PC-3 (cell line): ENCODE measurements at places on chromosomes 12 and 14. TPM values are rescaled to one million over a fixed set of nuclear protein-coding genes. Genes with fewer than 3 reads are reported as not detected.

GRCh38 chr14:23009483-23009938 is 432 bp downstream of the C14orf93 start:
- H3K4me3 ChIP-seq: peak overlapping the region; percentile 67
- H3K4me1 ChIP-seq: peaks cover 40% of the 10 kb centered on the region
- H3K36me3 ChIP-seq: no peaks in the 10 kb centered on the region
- H3K27me3 ChIP-seq: no peaks in the 10 kb centered on the region

- no peak for DNase-seq
- H3K36me3 ChIP-seq: no peaks in the 10 kb centered on the region
- no peaks in the 10 kb centered on the region for H3K27me3 ChIP-seq
- no peak overlapping the region for H3K4me3 ChIP-seq
- no peak overlapping the region for H3K27ac ChIP-seq
These were observed 248.8 kb upstream of the PWP1 start for GRCh38 chr12:107436836-107437235.

DNA sequence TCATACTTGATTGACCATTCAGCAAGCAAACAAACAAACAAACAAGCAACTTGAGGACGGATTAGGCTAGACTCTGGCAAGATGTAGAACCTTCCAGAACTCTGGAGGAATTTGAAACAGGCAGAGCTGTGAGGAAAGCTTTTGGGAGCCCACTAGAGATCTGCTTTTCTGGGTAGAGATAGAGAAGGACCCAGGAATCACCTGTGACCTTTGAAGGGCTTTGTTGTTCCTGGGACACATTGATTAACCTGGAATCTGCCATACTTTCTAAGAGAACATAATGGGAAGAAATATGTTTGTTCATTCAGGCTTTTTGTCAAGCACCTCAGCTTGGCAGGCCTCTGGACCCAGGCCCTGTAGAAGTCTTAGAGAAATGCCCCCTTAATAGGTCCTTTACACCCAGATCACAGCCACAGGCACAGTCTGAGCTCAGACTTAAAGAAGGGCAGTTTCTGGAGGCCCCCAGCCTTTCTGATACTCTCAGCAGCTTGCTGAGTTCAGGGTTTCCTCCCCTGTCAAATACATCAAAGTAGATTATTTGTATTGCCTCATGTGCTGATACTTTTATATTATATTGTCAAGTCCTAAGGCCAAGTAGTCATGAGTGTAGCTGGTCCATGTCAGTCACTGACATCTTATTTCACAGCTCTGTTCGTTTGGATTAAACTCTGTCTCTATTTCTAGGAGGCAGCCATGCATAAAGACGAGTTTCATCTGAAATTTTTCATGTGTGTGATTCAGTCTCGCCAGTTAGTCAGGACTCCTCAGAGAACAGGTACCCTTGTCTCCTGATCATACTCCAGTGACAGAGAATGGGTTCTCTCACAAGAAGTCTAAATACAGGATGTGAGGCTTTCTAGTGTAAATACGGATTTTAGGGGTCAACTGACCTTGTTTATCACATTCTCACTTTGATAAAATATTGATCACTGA is 1.1 kb upstream of the SENP1 start:
- no peak for DNase-seq
- no peaks in the 10 kb centered on the region for H3K36me3 ChIP-seq
- H3K27me3 ChIP-seq: no peaks in the 10 kb centered on the region
- H3K4me1 ChIP-seq: peaks cover 43% of the 10 kb centered on the region
- peak overlapping the region; percentile 96 for H3K27ac ChIP-seq

DNA sequence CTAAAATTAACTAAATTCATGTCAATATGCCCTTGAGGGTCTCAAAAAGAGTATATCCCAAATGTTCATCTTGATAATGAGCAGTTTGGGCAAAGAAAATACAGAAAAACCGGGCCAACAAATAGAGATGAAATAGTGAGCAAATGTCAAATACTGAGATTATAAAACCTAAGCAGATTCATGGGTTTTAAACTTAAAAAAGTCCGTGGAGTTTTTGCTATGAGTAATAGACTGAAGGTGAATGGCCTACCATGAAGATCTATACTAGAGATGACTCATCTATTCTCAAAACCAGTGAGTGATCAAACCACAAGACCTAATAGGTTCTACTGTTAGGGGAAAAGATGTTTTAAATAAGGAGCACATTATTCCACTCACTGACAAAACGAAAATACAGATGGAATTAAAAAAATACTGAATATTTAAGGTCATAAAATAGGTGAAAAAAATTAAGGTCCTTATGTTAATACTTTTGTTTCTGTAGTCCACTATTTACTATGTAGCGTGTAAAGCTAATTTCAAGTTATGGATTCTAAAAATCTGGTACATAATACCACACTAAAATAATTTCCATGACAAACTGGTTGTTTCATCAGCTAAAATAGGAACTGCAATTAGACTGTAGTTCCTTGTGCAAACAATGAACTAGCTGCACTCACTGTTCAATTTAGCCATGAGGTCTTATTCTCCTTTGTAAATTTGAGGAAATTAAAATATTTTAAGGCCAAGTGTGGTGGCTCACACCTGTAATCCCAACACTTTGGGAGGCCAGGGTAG is 5.0 kb downstream of the HNRNPC start:
- H3K4me3 ChIP-seq: peak overlapping the region; percentile 97
- peak overlapping the region; percentile 51 for H3K27ac ChIP-seq
- H3K36me3 ChIP-seq: peaks cover 76% of the 10 kb centered on the region
- peaks cover 41% of the 10 kb centered on the region for H3K4me1 ChIP-seq
- DNase-seq: peak; percentile 77

- no peak overlapping the region for H3K4me3 ChIP-seq
- peaks cover 35% of the 10 kb centered on the region for H3K27me3 ChIP-seq
- peaks cover 9% of the 10 kb centered on the region for H3K4me1 ChIP-seq
- H3K27ac ChIP-seq: no peak overlapping the region
- no peaks in the 10 kb centered on the region for H3K36me3 ChIP-seq
These were observed 208.3 kb downstream of the EXOC5 start for GRCh38 chr14:57060276-57060955.

DNA sequence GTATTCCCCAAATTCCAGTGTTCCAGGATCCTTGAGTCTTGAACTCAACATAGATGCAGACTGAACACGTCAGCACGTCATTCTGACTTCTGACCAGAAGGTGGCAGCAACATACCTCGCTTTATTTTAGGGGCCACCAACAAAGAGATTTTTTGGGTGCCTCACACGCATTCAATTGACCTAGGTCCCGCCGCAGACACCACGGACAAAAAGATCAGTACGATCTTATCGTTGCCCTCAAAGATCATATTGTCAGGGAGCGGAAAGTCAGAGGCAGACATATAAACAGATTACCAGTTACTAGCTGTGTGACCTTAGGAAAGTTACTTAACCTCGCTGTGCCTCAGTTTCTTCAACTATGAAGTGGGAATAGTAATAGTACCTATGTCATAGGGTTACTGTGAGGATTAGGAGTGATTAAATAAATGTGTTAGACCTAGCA is 6.5 kb upstream of the PRPH start:
- no peaks in the 10 kb centered on the region for H3K27me3 ChIP-seq
- peak; percentile 74 for DNase-seq
- no peaks in the 10 kb centered on the region for H3K36me3 ChIP-seq
- no peak overlapping the region for H3K27ac ChIP-seq
- no peaks in the 10 kb centered on the region for H3K4me1 ChIP-seq

IFNG-AS1 gene
- total RNA-seq: not detected in 2 replicates

IRAK3 gene
- not detected in 2 replicates for total RNA-seq

RNASE1 gene
- 0.23 and 0.51 TPM in 2 replicates for total RNA-seq

LRP1-AS gene
- not detected in 2 replicates for total RNA-seq

LRRC10 gene
- total RNA-seq: not detected in 2 replicates

MMP17 gene
- 30.2 and 31.8 TPM in 2 replicates for total RNA-seq
